Central memory CD4-positive, alpha-beta T cell (primary cell): ENCODE measurements at places on chromosomes 12 and 14.

GRCh38 chr12:45774508-45775162, 45.1 kb downstream of the ARID2 start:
- no peak for DNase-seq

GRCh38 chr12:121874071-121874470, 14.5 kb upstream of the PSMD9 start:
- DNase-seq: no peak

GRCh38 chr14:60204104-60204842, 39.1 kb upstream of the DHRS7 start:
- DNase-seq: no peak

DNA sequence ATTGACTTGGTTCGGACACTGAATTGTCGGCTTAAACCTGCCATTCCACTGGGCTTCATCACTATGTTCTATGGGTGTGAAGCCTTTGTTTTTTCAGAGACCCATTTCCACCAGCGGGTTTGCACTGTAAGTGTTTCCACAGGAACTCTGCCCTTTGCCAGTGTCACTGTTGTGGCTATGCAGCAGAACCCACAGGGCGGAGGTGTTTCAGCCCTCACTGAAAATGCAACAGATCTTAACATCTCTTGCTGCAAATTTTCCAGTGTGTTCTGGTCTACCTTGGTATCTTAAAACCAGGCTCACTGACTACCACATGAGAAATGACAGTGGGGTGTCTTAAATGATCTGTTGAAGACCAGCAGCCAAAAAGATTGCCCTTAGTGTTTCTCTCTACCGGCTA, 21.1 kb downstream of the PRKCH start:
- peak; percentile 90 for DNase-seq

- DNase-seq: peak; percentile 0
Observed at GRCh38 chr14:86838363-86838762, 1154.6 kb downstream of the GALC start.

DNA sequence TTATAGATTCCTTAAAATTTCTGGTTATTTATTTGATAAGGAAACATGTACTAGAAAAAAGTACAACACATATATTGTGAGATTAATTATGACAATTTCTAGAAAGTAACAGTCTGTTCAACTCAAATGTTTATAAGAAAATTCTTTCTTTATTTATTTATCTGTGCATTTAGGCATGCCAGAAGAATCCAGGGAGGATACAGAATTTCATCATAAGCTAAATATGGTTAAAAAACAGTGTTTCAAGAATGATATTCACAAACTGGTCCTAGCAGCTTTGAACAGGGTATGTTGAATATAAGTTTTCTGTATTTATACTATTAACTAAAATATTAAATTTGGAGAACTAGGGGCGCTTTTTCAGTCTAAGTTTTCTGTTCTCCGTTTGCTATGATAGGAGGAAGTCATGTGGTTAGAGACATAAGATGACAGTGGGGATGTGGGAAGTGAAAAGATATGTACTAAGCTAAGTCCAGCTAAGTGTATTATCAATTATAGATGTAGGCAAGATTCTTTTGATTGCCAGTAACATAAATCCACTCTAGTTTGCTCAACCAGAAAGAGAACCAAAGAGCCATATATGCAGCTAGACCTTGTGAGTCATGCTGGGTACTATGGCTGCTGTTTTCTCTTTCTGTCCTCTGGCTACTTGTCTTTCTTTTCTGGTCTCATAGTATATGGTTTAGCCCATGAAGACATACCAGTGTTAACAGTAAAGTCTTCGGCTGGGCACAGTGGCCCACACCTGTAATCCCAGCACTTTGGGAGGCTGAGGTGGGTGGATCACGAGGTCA, 39.0 kb downstream of the LRRK2 start:
- DNase-seq: no peak

DNA sequence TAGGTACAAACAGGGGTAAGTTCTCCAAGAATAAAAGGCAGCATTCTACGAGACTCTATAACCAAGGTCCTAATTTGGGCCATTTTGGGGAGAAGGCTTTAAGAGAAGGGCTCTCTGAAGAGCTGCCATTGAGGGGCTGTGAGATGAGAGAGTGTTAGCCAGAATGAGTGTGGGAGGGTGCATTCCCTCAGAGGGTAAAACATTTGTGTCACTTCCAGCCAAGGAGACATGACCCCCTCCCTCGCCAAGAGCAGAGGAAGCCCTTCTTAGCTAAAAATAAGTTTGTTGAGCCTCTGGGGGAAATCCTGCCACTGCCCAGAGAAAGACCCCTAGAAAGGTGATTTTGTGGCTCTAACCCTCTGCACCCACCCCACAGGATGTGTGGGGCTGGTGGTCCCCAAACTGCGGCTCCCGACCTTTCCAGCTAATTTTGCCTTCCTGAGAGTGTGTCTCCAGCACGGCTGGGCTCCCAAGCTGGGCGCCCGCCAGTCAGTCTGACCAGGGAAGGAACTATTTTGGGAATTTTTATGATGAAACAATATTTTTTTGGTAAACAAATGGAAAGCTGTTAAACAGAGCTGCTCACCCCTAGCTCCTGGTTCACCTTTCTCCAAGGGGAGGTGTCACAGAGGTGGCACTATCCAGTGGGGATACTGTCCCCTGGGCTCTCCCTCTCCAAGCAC, 65.9 kb upstream of the JDP2 start:
- no peak for DNase-seq
